ENCODE measurements at places on chromosomes 3 and 15.

- peaks cover 22% of the 10 kb centered on the region for H3K27me3 ChIP-seq
- no peaks in the 10 kb centered on the region for H3K36me3 ChIP-seq
- DNase-seq: no peak
- no peak overlapping the region for H3K27ac ChIP-seq
- no peak overlapping the region for H3K4me3 ChIP-seq
- no peaks in the 10 kb centered on the region for H3K4me1 ChIP-seq
Observed at GRCh38 chr15:55124616-55125015, 72.1 kb downstream of the RSL24D1 start.

- H3K4me3 ChIP-seq: no peak overlapping the region
- peaks cover 13% of the 10 kb centered on the region for H3K27me3 ChIP-seq
- no peak for DNase-seq
- H3K36me3 ChIP-seq: no peaks in the 10 kb centered on the region
Observed at GRCh38 chr3:10353160-10353559, 32.2 kb upstream of the SEC13 start.

- peaks cover 16% of the 10 kb centered on the region for H3K27me3 ChIP-seq
- H3K36me3 ChIP-seq: no peaks in the 10 kb centered on the region
- no peak overlapping the region for H3K27ac ChIP-seq
- H3K4me1 ChIP-seq: peaks cover 4% of the 10 kb centered on the region
- H3K4me3 ChIP-seq: no peak overlapping the region
Observed at GRCh38 chr15:65050270-65050669, 5.1 kb downstream of the SLC51B start.

DNA sequence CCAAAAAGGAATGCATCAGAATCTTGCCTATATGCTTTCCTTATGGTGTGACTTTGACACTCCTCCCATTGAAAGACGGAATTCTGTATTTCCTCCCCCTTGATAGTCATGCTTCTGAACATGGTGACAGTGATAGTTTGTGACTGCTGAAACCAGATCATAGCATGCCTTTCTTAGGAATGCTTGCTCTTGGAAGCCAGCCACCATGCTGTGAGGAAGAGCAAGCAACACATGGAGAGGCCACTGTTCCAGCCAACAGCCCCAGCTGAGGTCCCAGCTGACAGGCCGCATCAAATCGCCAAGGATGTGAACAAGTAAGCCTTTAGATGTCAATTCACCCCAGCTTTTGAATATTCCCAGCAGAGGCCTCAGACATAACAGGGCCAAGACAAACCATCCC lies 100.1 kb downstream of the IGF2BP2 start:
- H3K27me3 ChIP-seq: no peaks in the 10 kb centered on the region
- H3K4me1 ChIP-seq: peaks cover 38% of the 10 kb centered on the region
- peak overlapping the region; percentile 15 for H3K27ac ChIP-seq

DNA sequence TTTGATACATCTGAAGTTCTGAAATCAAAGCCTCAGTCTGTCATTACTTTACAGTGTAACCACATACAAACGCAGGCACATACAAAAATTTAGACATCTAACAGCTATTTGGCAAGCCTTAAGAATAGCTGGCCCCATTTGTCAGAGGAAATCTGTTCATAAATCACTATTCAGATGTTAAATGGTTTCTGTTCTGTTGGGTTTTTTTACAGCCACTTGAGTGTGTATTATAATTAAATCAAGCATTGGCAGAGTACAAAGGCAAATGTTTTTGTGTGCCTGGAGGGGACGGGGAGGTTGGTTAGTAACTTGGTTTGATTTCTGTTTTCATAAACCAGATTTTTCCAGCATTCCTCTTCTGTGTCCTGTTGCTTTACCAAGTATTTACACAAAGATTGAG lies 24.1 kb downstream of the PIGB start:
- H3K4me1 ChIP-seq: no peaks in the 10 kb centered on the region
- no peak overlapping the region for H3K27ac ChIP-seq
- H3K4me3 ChIP-seq: no peak overlapping the region
- no peak for DNase-seq
- H3K36me3 ChIP-seq: peaks cover 11% of the 10 kb centered on the region
- no peaks in the 10 kb centered on the region for H3K27me3 ChIP-seq

DNA sequence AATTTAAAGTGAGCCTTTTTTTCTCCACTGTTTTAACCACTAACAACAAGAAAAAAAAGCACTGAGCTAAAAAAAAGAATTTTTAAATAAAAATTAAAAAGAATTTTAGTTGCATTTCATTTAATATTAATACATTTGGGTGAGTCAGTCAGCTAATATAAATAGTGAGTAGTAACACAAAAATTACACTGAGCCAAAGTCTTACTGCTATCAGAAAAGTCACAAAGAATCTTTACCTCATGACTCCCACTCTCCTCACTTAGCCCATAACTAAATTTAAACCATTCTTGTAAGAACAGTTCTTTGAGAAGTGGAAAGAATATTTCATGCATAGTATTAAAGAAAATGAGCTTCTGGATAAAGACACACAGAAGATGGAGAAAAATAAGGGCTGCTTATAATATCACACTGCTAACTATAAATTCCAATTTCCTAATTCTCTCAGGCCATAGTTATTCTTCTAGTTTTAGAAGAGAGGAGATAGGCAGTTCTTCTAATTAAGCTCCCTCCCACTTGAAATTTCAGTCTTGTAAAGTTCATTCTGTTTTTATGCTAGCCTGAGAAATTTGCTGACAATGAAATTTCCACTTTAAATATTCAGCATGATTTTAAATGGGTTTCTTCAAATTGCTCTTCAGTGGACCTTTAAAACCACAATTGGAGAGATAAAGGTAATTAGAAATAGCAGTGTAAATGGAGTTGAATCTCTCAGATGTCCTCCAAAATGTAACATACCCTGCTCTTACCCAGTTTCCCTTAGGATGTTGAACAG lies 17.6 kb downstream of the SHQ1 start:
- no peaks in the 10 kb centered on the region for H3K4me1 ChIP-seq
- H3K4me3 ChIP-seq: no peak overlapping the region
- H3K36me3 ChIP-seq: peaks cover 6% of the 10 kb centered on the region
- no peak overlapping the region for H3K27ac ChIP-seq
- no peaks in the 10 kb centered on the region for H3K27me3 ChIP-seq

GRCh38 chr3:98902351-98902740 lies 851 bp upstream of the DCBLD2 start:
- peak overlapping the region; percentile 98 for H3K27ac ChIP-seq
- peaks cover 2% of the 10 kb centered on the region for H3K36me3 ChIP-seq
- peaks cover 24% of the 10 kb centered on the region for H3K4me1 ChIP-seq
- peak overlapping the region; percentile 97 for H3K4me3 ChIP-seq
- DNase-seq: no peak

DNA sequence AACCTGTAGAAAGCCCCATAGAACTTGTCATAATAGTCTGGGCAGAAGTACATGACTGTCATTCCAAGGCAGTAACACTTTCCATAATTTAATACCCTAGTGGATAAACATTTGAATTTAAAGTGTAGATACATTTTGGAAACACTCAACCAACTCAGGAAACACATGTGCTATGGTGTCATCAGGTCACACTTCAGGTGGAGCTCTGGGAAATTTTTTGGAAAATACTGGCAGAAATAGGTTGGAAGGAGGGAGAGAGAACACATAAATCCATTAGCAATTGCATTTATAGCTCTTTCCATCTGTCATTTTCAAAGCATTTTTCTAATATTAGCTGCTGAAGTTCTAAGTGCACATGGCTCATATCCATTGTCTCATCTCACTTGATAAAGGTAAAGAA lies 135.7 kb downstream of the MEIS2 start:
- DNase-seq: no peak
- peaks cover 29% of the 10 kb centered on the region for H3K4me1 ChIP-seq
- H3K27me3 ChIP-seq: no peaks in the 10 kb centered on the region
- no peak overlapping the region for H3K4me3 ChIP-seq
- no peak overlapping the region for H3K27ac ChIP-seq
- H3K36me3 ChIP-seq: peaks cover 8% of the 10 kb centered on the region

GRCh38 chr3:133032301-133032700 lies 5.9 kb upstream of the TMEM108 start:
- H3K36me3 ChIP-seq: no peaks in the 10 kb centered on the region
- no peak for DNase-seq
- H3K27ac ChIP-seq: no peak overlapping the region
- no peaks in the 10 kb centered on the region for H3K4me1 ChIP-seq
- H3K27me3 ChIP-seq: peaks cover 22% of the 10 kb centered on the region

DNA sequence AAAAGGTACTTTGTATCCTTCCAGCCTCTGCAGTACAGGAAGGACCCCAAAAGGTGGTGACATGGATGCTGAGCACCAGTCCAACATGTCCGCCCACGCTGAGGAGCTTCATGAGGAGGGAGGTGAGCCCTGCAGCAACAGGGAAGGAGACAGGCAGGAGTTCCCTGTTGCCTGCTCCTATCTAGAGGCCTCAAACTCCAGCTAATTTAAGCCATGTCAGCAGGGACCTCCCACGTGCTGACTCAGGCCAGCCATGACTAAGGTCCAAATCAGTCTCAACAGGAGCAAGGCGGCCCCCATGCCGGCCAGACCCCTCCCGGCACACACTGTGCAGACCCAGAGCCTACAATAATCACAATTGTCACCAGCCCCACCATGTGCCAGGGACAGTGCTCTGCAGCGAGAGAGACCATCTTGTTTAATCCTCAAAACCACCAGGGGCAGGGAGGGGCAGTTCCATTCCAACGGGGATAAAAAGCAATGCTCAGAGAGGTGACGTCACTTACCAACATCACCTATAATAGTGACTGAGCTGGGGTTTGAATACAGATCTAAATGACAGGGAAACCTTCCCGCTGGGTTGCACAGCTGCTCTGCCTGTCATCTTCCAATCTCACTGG lies 54.5 kb upstream of the GATA2 start:
- no peak for DNase-seq
- no peaks in the 10 kb centered on the region for H3K4me1 ChIP-seq
- H3K27me3 ChIP-seq: peaks cover 24% of the 10 kb centered on the region
- H3K27ac ChIP-seq: no peak overlapping the region
- H3K4me3 ChIP-seq: no peak overlapping the region

DNA sequence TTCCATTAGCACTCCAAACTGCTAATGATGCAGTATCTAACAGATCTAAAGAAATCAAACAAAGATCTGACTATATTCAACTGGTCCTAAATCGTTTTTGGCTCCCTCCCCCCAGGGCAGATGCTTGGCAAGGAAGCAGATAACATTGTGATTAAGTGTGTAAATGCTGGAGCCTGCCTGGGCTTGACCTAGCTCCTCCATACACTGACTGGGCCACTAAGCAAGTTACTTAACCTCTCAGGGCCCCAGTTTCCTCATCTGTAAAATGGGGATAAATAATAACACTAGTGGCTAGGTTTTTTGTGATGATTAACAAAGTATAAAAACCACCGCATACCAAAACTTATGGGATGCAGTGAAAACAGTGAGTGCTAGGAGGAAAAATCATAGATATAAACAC lies 9.2 kb downstream of the EID1 start:
- no peak overlapping the region for H3K4me3 ChIP-seq
- H3K4me1 ChIP-seq: peaks cover 12% of the 10 kb centered on the region
- no peaks in the 10 kb centered on the region for H3K27me3 ChIP-seq
- H3K27ac ChIP-seq: no peak overlapping the region
- no peak for DNase-seq

GRCh38 chr15:49904296-49904695 lies 214.7 kb downstream of the ATP8B4 start:
- no peaks in the 10 kb centered on the region for H3K27me3 ChIP-seq
- H3K4me1 ChIP-seq: no peaks in the 10 kb centered on the region
- H3K36me3 ChIP-seq: no peaks in the 10 kb centered on the region
- no peak for DNase-seq

GRCh38 chr3:120928991-120929390 lies 21.0 kb downstream of the STXBP5L start:
- no peak for DNase-seq
- H3K36me3 ChIP-seq: peaks cover 22% of the 10 kb centered on the region
- H3K27ac ChIP-seq: no peak overlapping the region
- H3K27me3 ChIP-seq: no peaks in the 10 kb centered on the region
- no peak overlapping the region for H3K4me3 ChIP-seq

DNA sequence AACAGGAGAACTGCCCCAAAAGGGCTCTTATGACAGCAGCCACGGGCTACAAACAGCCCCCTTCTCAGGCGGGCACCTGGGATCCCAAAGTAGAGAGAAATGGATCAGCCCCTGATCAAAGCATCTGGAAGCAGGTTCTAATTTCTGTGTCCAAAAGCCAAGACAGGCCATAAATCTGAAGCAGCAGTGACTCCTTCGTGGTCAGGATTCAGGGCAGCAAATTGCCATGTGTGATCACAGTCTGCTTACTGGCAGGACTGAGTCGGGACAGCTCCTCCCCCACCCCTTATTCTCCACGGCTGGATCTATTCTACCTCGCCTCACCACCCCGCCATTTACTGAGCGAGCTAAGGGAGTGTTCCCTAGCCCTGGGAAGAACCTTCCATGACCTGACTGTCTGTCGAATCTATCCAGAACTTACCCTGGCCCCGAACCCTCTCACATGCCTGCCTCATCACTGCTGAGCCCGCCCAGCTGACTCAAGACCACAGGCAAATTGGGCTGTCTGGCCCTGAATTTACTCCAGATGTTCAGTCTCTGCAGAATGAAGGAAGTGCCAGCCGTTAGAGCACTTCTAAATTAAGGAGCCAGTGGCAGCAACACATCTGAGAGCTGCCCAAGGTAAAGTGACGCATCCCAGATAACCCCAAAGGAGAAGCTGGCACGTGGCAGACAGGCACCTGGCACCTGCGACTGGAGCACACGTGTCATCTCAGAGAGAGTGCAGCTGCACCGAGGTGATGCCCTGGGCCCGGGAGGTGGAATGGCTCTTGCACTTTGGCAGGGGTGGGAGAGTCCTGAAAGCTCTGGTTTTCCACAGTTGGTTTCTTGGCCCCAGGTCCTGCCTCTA lies 1.3 kb downstream of the LRRC15 start:
- H3K4me3 ChIP-seq: no peak overlapping the region
- peaks cover 42% of the 10 kb centered on the region for H3K27me3 ChIP-seq
- peaks cover 2% of the 10 kb centered on the region for H3K4me1 ChIP-seq
- no peak overlapping the region for H3K27ac ChIP-seq
- DNase-seq: no peak

DNA sequence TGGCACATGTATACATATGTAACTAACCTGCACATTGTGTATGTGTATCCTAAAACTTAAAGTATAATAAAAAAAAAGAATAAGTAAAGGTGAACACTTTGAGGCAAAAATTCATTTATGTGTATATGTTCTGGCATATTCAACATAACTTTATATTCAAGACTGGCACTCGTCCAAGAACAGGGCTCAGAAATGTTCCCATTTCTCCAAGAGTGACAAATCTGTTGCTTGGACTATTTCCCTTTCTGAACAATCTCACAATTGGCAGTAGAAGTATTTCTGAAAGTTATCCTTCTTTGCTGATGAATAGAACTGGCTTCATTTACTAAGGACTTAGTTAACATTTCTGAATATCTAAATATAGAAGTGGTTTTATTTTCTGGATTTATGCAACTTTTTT lies 212.8 kb downstream of the ADAMTSL3 start:
- H3K4me1 ChIP-seq: peaks cover 12% of the 10 kb centered on the region
- H3K27me3 ChIP-seq: no peaks in the 10 kb centered on the region
- H3K36me3 ChIP-seq: no peaks in the 10 kb centered on the region
- DNase-seq: no peak
- H3K27ac ChIP-seq: no peak overlapping the region

GRCh38 chr3:63467392-63467791 lies 185.1 kb upstream of the SNTN start:
- H3K27ac ChIP-seq: no peak overlapping the region
- no peak overlapping the region for H3K4me3 ChIP-seq
- no peak for DNase-seq
- H3K4me1 ChIP-seq: no peaks in the 10 kb centered on the region

Data from progenitor cell of endocrine pancreas (in vitro differentiated cells).